ENCODE measurements at places on chromosomes 3 and 15.

DNA sequence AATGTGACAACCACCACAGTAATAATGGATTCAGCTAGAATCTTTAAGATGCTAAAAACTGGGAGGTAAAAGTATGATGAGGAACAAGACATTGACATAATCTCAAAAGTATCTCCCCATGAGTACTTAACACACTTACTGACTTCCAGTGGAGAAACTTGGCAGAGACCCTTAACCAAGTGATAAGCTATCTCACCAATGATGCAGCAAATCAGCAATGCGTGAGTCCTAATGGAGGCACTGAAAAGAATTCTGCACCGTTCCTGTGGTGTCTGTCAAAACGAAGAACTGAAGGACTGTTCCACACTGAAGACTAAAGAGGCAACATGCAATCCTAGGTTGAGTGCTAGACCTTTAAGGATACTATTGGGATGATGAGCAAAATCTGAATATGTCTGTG, 67.9 kb upstream of the OCA2 start:
- no peak for DNase-seq

GRCh38 chr15:60021589-60022378, 17.7 kb downstream of the FOXB1 start:
- no peak for DNase-seq

DNA sequence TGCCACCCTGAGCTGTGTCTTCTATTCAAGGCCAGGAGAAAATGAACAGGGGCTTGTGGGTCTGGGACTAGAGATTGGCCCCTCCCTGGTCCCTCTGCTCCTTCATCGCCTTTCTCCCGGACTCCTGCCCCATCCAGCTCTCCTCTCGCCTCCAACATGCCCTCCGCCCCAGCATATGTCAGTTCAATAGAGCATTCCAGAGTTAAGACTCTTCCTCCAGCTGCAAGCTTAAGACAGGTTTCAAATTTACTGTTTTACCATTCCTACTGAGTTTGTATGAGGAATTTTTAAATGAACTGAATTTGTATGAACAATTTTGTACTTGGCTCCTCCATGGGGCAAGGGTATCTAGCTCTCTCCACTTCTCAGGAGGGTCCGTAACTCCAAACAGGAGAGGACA, 195.6 kb downstream of the TBC1D2B start:
- DNase-seq: no peak

DNA sequence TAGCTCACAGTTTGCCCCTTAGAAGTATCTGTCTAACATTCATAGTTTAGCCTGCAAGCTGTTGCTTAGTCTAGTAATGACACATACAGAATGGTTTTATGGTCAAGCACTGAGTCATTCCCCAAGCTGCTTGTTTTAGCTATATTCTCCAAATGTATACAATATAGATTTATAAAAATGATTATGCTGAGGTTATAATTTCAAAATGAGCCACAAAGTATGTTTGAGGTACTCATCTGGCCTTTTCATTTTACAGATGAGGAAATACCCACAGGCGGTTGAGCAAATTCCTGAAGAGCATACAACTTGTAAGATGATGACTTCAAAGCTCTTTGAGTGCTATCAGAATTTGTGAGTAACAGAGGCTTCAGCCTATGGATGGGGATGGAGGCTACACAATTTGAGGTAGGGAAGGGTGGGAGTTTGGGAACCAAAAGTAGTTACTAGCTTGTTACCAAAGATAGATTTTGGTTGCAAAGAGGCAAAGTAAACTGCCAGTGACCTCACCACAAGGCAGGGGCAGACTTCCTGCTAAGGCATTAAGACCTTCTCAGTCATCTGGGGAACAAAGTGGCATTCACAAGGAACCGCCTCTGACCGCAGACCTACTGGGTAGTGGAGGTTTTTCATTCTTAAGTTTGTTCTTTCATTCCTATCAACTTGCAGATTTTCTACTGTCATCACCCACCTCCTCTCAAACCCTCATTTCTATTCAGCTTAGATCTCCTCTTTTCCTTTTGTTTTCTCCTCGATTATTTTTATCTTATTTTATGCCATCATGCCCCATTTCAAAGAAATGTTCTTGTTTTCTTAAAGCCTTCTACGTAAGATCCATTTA, 257.2 kb upstream of the NECTIN3 start:
- DNase-seq: peak; percentile 36

DNA sequence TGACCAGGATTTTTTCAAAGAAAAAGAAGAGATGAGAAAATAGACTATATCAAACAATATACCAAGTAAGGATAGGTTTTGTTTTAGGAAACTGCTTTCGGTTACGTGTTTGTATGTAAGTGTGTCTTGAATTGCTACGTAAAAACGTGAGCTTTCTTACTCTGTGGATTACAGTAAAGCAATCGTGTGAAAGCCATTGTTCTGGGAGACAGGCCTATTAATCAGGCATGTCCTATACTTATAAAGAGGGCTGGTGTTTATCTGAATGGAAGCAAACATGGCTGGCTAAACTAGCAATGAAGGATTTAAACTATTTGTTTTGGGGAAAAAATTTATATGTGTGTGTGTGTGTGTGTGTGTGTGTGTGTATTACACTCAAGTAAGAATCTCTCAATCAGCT, 2.6 kb downstream of the EHHADH start:
- no peak for DNase-seq

DNA sequence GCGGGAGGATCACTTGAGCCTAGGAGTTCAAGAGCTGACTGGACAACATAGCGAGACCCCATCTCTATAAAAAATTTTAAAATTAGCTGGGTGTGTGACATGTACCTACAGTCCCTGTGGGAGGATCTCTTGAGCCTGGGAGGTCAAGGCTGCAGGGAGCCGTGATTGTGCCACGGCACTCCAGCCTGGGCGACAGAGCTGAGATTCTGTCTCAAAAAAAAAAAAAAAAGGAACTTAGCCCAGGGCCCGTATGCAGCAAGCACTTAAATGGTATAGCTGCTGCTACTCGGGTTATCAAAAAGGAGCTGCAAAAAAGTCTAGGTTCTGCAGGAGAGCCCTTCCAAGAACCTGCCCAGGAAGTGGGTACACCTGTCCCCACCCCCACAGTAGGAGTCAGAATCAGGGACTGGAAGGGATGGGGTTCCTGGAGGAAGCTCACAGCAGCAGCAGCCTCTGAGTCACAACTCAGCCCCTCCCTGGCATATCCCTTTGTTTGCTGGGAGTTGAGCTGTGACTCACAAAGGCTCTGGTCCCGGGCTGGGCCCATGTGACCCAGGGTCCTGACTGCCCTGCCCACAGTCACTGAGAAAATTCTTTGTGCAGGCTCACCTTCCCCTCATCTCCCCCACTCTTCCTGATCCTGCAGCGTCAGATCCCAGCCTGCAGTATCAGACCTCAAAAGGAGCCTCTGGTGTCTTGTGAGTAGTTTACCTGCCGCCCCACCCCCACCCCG, at the start of gene SPATA12:
Gene SPATA12 (plus strand): TSS at position 576 of the 733 bp plus-strand sequence. CDS start 13,031 bp downstream, outside the sequence.
- no peak for DNase-seq

GRCh38 chr15:57651445-57651844, 55.1 kb upstream of the POLR2M start:
- DNase-seq: no peak

DNA sequence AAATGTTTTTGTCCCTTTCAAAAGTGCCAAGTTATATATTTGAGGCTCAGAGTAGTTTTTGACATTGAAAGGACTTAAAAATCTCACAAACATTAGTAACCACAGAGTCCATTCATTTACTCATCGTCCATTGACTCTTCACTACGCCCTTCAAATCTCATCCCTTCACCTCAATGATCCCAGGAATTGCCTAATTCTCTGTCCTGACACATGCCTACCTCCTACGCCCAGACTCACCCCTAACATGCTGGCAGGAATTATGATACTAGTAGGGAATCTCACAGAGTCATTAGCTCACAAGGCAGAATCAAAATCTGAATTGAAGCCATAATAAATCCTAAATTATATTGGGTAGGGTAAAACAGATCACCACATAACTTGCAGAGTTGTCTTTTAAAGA, 410.1 kb downstream of the RAP2B start:
- no peak for DNase-seq

DNA sequence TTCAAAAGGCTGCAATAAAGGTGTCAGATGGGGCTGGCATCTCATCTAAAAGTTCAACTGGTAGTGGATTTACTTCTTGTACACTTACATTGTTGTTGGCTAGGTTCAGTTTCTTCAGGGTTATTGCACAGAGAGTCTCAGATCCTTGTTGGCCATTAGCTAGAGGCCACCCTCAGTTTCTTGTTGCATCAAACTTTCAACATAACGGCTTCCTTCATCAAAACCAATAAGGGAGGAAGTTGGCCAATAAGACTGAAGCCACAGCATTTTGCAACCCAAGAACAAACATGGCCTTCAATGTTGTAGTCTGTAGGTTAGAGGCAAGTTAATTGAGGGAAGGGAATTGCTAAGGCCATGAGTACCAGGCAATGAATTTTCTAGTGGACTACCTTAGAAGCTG, 218.0 kb downstream of the ZBBX start:
- DNase-seq: no peak

- no peak for DNase-seq
Measured at GRCh38 chr15:94722024-94722636, 490.8 kb downstream of the MCTP2 start.

DNA sequence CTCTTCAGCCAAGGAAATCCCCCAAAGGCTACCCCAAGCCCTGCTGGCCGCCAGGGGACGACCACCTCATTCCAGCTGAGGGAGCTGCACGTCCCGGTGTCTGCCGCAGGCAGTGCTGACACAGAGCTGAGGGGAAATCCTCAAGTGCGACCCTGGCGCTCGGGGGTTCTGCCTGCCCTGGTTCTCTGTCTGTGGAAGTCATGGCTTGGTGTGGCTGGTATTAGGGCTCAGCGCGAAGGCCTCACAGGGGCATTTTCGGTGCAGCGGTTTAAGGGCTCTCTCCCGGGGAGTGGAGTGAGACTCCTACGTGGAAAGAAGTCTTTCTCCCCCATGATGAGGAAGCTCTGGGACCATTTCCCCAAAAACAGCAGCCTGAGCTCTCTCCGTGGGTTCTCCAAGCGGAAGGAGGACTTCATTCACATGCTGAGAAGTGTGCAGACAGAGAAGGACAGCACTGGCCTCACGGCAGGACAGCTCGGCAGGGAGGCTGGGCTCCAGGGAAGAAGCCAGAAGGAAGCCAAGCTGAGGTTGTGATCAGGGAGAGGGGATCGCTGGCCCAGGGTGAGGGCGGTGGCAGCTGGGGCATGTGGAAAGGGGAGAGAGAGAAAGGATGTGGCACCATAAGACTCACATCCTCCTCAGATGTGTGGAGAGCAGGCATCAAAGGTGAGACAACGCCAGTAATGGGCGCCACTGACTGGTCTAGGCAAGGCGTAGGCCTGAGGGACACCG, 48.6 kb downstream of the KLF15 start:
- no peak for DNase-seq

- no peak for DNase-seq
Measured at GRCh38 chr15:78072080-78072892, 5.2 kb downstream of the TBC1D2B start.

DNA sequence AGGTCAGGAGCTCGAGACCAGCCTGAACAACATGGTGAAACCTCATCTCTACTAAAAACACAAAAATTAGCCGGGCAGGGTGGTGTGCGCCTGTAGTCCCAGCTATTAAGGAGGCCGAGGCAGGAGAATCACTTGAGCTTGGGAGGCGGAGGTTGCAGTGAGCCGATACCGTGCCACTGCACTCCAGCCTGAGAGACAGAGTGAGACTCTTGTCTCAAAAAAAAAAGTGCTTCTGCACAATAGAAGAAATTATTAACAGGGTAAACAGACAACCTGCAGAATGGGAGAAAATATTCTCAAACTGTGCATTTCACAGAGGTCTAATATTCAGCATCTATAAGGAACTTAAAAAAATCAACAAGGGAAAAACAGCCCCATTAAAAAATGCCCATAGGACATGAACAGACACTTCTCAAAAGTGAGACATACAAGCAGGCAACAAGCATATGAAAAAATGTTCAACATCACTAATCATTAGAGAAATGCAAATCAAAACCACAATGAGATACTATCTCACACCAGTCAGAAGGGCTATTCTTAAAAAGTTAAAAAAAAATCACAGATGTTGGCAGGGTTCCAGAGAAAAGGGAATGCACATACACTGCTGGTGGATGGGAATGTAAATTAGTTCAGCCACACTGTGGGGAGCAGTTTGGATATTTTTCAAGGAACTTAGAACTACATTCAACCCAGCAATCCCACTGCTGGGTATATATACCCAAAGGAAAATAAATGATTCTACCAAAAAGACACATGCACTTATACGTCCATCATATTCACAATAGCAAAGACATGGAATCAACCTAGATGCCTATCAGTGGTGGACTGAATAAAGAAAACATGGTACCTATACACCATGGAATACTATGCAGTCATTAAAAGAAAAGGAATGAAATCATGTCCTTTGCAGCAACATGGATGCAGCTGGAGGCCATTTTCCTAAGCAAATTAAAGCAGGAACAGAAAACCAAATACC, 75.5 kb downstream of the MSL2 start:
- no peak for DNase-seq

DNA sequence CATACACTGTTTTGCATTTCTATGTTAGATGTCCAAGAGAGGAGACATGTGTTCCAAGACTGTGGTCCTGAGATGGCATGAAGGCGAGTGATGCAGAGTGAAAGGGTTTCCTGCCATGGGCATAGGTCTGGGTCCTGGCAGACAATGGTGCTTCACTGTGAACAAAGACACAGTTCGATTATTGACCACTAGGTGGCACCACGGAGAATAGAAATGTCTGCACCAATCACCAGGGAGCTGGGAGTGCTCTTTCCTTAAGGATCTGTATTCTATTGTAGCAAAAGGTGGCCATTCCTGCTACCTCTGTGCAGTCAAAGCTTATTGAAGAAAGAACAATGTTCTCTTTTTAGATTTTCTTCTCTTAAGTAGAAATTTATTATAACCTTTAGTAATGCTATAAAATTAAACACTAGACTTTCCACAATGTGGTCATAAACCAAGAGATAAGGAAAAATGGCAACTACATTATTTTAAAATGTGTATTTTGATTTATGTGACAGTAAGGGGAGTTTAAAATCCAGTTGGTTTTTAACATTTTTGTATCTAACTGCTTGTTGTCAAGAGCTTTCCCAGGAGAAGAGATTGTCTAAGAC, 88.7 kb downstream of the GABRG3 start:
- no peak for DNase-seq

- DNase-seq: no peak
Measured at GRCh38 chr15:77831986-77832385, 199.3 kb upstream of the LINGO1 start.

DNA sequence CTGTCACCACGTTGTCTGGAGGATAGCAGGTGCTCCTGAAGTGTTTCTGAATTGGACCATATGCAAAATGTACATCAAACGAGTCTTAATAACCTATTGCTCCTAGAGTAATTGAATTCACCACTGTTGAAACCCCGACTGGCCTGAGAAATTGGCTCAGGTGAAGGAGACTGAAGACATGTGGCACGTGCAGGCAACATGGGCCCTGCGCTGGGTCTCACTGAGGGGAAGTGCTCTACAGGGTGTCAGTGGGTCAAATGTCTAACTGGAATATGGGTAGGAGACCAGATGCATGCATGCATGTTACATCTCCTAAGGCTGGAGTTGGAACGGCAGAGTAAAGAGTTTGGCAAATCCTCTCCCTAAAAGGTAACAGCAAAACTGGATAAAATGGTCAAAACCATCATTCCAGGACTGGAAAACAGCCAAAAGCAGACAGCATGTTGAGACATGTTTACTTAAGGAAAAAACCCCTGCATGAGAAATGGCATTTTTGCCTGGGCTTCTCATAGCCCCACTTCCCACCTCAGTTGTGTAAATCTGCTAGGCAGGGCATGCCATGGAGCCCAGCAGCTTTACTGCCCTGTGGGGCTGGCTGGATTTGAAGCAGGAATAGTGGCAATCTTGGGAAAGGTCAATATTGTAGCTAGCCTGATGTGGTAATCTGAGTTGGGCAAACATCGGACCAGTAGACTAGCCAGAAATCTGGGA, 131.3 kb downstream of the TJP1 start:
- DNase-seq: no peak
